ENCODE measurements at places on chromosomes 2 and 18. TPM values are rescaled to one million over a fixed set of nuclear protein-coding genes. Genes with fewer than 3 reads are reported as not detected.

The SCN2A gene
- total RNA-seq = 0.46 TPM

The ICA1L gene
- 1.3 TPM for total RNA-seq

The CARF gene
- total RNA-seq = 4.4 TPM

The G6PC2 gene
- not detected for total RNA-seq

The SERPINB7 gene
- 71.9 TPM for total RNA-seq

The NRP2 gene
- total RNA-seq = 18.3 TPM

The TCF23 gene
- not detected for total RNA-seq

The CXCR4 gene
- total RNA-seq = 2.1 TPM
